ENCODE measurements at places on chromosomes 3 and 15.

DNA sequence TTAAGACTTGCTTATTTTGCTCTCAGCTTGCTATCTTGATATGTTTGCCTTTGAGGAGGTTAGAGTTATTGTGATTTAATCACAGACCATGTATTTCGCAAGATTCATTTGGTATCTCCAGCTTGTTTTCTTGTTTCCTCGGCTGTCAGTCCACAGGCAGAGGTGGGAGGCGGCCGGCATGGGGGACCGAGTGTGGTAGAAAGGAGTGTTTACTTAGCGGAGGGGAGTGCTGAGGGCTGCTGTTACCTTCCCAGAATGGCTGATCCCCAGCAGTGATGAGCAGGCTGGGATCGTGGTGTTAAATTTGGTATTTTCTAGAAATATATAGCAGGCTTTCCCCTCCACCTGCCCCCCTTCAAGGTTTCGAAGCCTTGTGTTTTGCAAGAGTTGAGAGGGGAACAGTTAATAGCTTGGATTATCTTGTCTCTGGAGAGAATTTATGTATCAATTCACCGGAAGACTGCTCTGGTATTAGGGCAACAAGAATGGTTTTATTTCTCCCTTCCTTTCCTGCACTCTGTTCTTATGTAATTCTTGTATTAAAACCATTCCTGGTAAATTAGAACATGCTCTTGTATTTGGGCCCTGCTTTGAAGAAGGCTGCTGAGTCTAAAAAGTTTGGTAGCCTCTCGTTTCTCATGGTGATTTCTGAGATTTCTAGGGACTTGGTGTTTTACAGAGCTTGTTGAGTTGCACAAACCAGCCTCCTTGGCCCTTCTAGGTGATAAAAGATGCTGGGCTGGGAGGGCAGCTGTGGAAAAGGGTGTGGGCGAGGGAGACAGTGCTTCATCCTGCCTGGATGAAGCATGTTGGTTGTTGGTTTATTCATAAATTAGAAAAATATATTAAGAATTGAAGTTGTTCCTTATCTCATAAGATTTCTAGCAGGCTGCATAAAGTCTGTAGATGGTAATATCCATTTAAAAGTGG, 151.4 kb downstream of the IGF1R start:
- DNase-seq, result no peak

DNA sequence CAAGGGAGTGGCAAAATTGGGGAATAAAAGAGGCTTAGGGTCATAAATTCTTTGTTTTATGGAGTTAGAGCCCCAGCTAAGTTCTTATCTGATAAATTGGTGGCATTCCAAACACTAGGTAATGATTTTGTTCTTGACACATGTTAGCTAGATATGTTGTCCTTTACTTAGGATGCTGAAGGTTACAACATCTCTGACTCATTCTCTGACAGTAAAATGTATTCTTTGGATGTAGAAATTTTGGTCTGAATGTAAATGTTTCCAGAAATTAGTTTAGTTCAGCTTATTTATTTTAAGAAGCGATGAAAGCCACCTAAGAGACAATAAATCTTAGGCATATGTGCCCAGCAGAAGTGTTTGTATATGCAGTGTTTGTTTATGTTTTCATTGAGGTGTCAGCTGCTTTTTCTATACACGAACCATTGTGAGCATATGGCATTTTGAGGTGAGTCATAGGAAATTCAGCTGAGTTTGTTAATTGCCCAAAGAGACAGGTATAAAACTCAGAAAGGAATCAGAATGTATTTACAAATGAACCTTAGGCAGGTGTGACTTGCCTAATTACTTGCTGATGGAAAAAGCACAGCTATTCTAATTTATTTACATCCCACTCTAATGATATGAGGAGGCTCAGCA, 247.7 kb downstream of the AGBL1 start:
- DNase-seq, result no peak

GRCh38 chr3:15647611-15648167, 46.1 kb downstream of the BTD start:
- no peak for DNase-seq

DNA sequence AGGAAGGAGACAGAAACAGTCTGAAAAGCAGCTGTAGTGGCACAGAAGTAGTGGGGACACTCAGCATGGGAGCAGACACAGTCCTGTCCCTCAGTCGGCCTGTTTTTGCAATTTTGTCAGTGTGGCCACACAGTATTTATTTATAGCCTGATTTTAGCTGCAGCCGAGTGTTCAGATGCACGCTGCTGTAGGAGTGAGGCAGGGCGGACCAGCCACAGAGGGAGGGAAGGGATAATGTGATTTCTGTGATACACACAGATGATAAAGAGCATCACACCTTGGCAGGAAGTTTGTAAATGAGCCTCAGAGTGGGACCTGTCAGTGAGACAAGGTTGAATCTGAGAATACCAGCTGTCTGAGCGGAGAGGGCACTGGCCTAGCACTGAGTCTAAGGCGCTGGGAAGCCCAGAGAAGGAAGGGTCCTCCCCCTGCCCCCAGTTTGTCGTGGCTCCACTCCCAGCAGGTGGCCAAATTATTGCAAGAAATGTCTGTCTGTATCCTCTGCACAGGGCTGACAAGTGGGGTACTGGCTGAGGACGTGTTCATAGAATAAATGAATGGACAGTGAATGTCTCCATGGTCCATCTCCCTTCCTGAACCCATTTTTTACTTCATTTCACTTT, 3.8 kb downstream of the PSTPIP1 start:
- DNase-seq, result no peak

All from NCI-H1436 treated with DMSO at 0.1 percent for 48 hours (cell line).